ENCODE measurements at places on chromosomes 6 and 20. TPM values are rescaled to one million over a fixed set of nuclear protein-coding genes. Genes with fewer than 3 reads are reported as not detected.

The PRRC2A gene
- 235 TPM for total RNA-seq

The ZBP1 gene
- total RNA-seq: not detected

The MKKS gene
- 16.2 TPM for total RNA-seq

The SLC32A1 gene
- not detected for total RNA-seq

The PNPLA1 gene
- not detected for total RNA-seq

The ZNF343 gene
- total RNA-seq: 16.6 TPM

The ZBTB46 gene
- 13.6 TPM for total RNA-seq

The ZFP64 gene
- 22.0 TPM for total RNA-seq

The DDX43 gene
- total RNA-seq: not detected

The CDH26 gene
- total RNA-seq: 3.6 TPM

The PNLDC1 gene
- total RNA-seq: 0.17 TPM

The RPP21 gene
- total RNA-seq: 49.6 TPM

DNA sequence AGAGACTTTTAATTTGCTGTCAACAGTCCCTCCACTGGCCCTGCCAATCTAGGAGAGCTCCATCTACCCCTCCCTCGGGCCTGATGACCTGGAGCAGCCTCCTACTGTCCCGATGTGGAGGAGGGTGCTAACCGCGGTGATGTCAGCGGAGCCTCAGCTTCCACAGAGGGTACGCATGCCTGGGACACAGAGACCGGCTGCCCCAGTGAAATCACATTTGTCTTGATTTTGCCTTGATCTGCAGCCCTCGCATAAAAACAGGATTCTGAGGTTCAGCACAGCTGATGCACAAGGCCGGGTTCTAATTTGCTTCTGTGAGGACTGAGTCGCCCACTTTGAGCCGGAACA, 77.6 kb downstream of the STK35 start:
- no peak for DNase-seq
- H3K4me1 ChIP-seq: no peaks in the 10 kb centered on the region
- H3K27ac ChIP-seq: no peak overlapping the region
- H3K36me3 ChIP-seq: no peaks in the 10 kb centered on the region

- no peak overlapping the region for H3K4me3 ChIP-seq
- H3K36me3 ChIP-seq: no peaks in the 10 kb centered on the region
- H3K4me1 ChIP-seq: peaks cover 5% of the 10 kb centered on the region
- H3K27ac ChIP-seq: no peak overlapping the region
Measured at GRCh38 chr6:159324596-159324995, 155.4 kb downstream of the FNDC1 start.

- H3K4me3 ChIP-seq: no peak overlapping the region
- H3K4me1 ChIP-seq: peaks cover 19% of the 10 kb centered on the region
- H3K27ac ChIP-seq: no peak overlapping the region
- H3K36me3 ChIP-seq: no peaks in the 10 kb centered on the region
- DNase-seq: no peak
- H3K27me3 ChIP-seq: no peaks in the 10 kb centered on the region
Measured at GRCh38 chr6:52590152-52590891, 13.5 kb upstream of the TRAM2 start.

DNA sequence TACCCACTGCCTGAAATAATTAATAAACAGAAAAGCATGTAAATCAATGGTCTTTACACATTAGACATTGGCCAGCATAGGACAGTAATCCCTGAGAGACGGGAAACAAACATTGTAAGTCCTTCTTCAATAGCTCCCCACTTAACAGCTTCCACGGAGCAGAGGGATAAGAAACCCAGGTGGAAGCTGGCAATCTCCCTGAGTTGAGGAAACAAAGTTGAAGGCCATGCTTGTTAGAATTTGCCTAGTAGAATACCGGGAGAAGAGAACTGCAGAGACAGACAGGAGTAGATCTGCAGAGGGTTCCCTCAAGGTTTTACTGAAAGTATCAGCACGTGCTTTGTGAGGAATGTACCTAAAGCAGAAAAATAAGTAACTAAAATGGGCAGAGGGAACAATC, 33.9 kb downstream of the REV3L start:
- H3K27ac ChIP-seq: no peak overlapping the region
- DNase-seq: no peak
- H3K36me3 ChIP-seq: peaks cover 21% of the 10 kb centered on the region
- peaks cover 16% of the 10 kb centered on the region for H3K4me1 ChIP-seq
- H3K27me3 ChIP-seq: no peaks in the 10 kb centered on the region

DNA sequence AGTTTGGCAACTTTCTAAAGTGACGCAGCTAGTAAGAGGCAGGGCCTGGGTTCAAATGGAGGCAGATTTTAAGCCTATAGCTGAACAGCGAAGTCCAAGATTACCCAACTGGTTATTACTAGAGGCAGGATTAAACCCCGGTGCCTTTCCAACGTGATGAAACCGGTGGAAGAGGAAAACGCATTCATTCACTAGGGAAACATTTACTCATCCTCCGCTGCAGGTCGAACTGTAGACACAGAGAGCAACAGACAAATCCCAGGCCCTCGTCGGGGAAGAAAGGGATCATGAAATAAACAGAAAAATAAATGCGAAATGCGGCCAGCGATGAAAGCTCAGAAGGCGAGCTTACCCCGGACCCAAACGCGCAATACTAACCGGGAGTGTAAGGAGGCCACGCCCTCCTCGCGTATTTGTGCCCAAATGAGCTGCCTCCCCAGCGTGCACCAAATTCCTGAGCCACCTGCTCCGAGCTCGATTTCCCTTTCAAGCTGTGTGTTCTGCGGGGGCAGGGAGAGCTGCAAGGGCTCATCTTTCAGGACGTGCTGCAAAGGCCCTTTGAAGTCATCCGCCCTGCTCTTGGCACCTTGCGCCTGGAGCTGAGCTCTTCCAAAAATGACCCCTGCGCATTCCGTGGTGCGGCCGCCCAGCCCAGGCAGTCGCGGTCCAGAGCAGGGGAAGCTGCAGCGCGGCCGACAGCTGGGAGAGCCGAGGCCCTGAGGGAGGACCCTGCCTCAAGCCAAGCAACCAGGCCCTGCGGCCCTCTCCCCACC, 46.9 kb downstream of the PDYN start:
- peak overlapping the region; percentile 75 for H3K4me3 ChIP-seq
- no peaks in the 10 kb centered on the region for H3K36me3 ChIP-seq
- H3K27me3 ChIP-seq: peaks cover 76% of the 10 kb centered on the region
- H3K27ac ChIP-seq: peak overlapping the region; percentile 30

DNA sequence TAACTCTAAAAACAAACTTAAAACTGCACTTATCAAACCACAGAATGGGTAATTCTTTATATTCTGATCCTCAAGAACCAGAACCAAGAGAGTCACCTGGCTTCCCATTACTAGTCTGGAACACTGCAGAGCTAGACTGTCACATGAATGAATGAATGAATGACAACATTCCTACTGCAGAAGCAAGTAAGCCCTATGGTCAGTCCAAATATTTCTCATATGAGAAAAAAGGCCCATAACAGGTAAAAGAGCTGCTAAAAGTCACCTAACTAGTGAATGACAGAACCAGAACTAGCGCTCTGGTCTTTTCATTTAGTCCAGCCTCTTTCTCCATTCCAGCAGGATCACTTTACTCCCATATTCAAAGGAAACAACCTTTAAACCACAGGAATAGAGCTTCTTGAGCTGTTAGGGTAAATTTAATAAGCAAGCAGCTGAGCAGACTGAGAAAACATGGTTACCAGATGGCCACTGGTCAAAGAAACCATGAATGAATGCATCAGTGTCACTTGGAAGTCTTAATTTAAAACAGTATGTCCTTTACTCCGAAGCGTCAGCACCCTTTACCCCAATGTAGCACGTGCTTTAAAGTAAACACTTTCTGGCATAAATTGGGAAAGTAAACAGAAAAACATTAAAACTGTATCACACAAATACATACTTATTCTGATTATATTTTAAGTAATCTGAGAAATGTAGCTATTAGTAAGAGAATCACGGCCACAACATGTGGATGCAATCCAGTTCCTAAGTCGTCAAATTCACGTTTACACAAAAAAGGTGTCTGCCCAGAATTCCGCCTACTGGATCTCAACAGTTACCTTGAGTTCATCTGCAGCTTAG, 1.4 kb downstream of the PREP start:
- peak overlapping the region; percentile 92 for H3K4me3 ChIP-seq
- peaks cover 42% of the 10 kb centered on the region for H3K4me1 ChIP-seq
- peaks cover under 1% of the 10 kb centered on the region for H3K36me3 ChIP-seq
- H3K27ac ChIP-seq: peak overlapping the region; percentile 77
- no peak for DNase-seq

DNA sequence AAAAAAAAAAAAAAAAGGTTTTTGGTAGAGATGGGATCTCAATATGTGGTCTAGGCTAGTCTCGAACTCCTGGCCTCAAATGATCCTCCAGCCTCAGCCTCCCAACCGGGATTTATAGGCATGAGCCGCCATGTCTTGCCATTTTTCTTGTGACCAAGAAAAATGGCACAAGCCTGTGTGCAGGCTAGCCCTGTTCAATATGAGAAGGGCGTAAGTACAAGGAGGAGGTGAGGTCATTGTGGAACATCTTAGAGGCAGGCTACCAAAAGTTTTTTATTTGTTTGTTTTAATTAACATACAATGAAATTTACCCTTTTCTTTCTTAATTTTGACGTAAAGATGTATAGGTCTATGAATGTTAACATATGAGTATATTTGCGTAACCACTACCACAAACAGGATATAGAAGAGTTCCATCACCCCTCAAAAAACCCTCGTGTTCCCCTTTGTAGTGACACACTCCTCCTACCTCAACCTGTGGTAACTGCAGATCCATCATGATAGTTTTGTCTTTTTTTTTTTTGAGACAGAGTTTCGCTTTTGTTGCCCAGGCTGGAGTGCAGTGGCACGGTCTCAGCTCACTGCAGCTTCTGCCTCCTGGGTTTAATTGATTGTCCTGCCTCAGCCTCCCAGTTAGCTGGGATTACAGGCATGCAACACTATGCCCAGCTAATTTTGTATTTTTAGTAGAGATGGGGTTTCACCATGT, 28.3 kb upstream of the KIF3B start:
- H3K27me3 ChIP-seq: peaks cover 10% of the 10 kb centered on the region
- no peaks in the 10 kb centered on the region for H3K36me3 ChIP-seq
- peaks cover 3% of the 10 kb centered on the region for H3K4me1 ChIP-seq
- DNase-seq: no peak

- H3K4me3 ChIP-seq: peak overlapping the region; percentile 45
- DNase-seq: no peak
- no peaks in the 10 kb centered on the region for H3K36me3 ChIP-seq
- H3K4me1 ChIP-seq: peaks cover 12% of the 10 kb centered on the region
- peaks cover 4% of the 10 kb centered on the region for H3K27me3 ChIP-seq
Measured at GRCh38 chr6:150528648-150529285, 70.9 kb upstream of the PLEKHG1 start.

GRCh38 chr6:99347804-99348203, 1.7 kb downstream of the FAXC start:
- H3K4me1 ChIP-seq: peaks cover 21% of the 10 kb centered on the region
- H3K36me3 ChIP-seq: no peaks in the 10 kb centered on the region
- peak overlapping the region; percentile 90 for H3K4me3 ChIP-seq

DNA sequence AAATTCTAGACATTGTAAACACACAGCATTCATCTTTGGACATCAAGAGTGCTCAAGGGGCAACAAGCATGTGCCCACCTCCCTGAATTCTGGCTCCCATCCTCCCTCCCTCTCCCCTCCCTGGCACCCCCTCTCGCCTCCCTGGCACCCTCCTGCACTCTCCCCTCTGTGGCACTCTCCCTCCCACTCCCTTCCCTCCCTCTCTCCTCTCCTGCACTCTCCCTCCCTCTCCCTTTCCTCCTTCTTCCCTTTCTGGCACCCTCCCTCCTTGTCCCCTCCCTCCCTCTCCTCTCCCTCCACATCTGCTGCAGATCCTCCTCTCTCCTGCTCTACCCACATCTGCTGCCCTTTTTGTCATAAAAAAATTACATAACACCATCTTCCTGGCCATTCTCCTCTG, 113.0 kb upstream of the SLC22A23 start:
- no peak for DNase-seq
- no peaks in the 10 kb centered on the region for H3K27me3 ChIP-seq
- peak overlapping the region; percentile 9 for H3K4me3 ChIP-seq
- H3K36me3 ChIP-seq: no peaks in the 10 kb centered on the region
- no peak overlapping the region for H3K27ac ChIP-seq

DNA sequence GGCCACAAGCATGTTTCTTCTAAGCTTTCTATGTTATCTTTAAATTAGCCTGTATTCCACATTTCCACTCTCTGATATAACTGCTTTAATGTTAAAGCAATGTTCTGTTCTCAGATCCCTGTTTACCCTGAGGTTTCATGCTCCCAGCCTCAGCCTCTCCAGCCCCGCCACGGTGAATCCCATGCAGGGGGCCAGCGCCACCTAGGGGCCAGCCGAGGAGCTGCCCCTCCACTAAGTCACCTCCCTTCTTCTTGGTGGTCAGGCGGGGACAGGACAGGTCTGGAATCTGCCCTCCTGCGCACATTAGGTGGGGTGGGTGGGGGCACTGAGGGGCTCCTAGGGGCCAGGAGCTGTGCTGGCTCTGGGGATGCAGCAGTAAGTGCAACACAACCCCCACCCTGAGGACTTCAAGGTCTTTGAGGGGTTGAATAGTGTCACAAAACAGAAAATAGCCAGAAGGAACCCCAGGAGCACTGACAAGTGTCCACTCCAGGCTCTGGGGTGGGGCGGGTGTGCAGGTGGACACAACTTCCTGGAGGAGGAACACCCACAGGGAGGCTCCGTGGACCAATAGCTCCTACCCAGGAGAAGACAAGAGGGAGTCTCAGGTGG, 61.6 kb downstream of the RAB44 start:
- no peak overlapping the region for H3K4me3 ChIP-seq
- peaks cover 12% of the 10 kb centered on the region for H3K27me3 ChIP-seq
- no peaks in the 10 kb centered on the region for H3K36me3 ChIP-seq
- peak; percentile 91 for DNase-seq
- no peak overlapping the region for H3K27ac ChIP-seq

- no peak overlapping the region for H3K27ac ChIP-seq
- DNase-seq: no peak
- H3K4me1 ChIP-seq: peaks cover 39% of the 10 kb centered on the region
- no peaks in the 10 kb centered on the region for H3K36me3 ChIP-seq
Measured at GRCh38 chr6:105600336-105601260, 197.7 kb upstream of the PREP start.

GRCh38 chr6:105510746-105511145, 107.9 kb upstream of the PREP start:
- no peak overlapping the region for H3K4me3 ChIP-seq
- H3K27ac ChIP-seq: no peak overlapping the region
- peaks cover 4% of the 10 kb centered on the region for H3K27me3 ChIP-seq
- no peaks in the 10 kb centered on the region for H3K36me3 ChIP-seq
- H3K4me1 ChIP-seq: peaks cover 17% of the 10 kb centered on the region

DNA sequence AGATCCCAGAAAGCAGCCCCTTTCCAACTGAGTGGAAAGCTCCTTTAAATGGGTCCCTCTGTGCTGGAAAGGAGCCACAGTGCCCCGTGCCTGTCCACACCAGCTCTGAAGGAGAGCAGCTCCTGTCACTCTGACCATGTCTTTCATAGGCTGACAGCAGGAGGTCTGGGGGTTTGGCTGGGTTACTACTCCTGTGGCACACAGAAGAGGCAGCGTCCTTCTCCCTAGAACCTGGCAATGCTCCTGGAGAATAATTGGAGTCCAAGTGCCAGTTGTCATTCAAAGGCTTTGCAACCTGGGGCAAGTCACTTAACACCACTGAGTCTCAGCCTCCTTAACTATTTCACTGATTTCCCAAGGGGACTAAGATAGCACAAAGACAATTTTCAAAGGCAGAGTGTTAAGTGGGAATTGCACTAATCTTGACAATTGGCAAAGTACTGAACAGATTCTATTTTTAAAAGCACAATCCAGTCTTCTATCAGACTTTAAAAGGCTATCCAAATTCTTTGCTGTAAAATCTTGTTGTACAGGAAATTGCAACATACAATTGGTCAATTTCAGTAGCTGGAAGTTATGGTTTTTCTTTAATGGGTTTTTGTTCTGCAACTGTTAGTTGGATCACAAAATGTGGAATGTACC, 457.2 kb downstream of the KIF16B start:
- peaks cover 2% of the 10 kb centered on the region for H3K27me3 ChIP-seq
- H3K27ac ChIP-seq: no peak overlapping the region
- no peak overlapping the region for H3K4me3 ChIP-seq
- H3K4me1 ChIP-seq: no peaks in the 10 kb centered on the region
- H3K36me3 ChIP-seq: no peaks in the 10 kb centered on the region
- DNase-seq: no peak

Data from type B pancreatic cell (in vitro differentiated cells).